ENCODE measurements at places on chromosomes 1 and 21.

DNA sequence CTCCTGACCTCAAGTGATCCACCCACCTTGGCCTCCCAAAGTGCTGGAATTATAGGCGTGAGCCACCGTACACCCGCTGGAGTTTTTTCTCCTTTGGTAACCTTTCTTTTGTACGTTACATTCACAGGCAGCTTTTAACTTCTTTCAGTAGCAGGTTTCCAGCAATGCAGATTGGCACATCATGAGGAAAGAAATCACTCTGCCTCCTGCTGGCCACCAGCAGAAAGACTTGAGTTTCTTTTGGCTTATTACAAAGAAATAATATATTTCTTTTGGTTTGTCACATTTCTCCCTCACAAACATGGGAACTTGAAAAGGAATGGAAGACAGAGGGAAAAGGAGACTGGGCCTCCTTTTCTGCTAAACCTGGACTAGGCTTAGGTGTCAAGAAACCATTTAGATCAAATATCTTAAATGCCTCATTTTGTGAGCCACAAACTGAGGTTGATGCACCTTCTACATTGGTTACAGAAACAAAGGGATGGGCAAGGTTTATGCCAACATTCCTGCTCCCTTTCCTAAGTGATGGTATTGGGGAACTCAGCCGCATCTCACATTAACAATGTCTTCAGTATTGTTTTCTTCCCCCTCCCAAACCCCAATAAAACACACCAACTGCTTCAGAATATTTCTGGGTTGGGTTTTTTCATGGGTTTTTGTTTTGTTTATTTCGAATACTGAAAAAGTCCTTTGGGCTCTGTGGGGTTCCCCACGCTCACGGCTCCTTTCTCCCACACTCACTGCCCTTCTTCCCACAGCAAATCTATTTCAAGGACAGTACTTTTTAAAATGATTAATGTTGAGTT, 7.7 kb downstream of the ENSA start:
- H3K36me3 ChIP-seq, result peaks cover 47% of the 10 kb centered on the region
- peak overlapping the region; percentile 84 for H3K27ac ChIP-seq
- H3K4me3 ChIP-seq, result no peak overlapping the region
- H3K4me1 ChIP-seq, result peaks cover 18% of the 10 kb centered on the region
- no peak for DNase-seq

DNA sequence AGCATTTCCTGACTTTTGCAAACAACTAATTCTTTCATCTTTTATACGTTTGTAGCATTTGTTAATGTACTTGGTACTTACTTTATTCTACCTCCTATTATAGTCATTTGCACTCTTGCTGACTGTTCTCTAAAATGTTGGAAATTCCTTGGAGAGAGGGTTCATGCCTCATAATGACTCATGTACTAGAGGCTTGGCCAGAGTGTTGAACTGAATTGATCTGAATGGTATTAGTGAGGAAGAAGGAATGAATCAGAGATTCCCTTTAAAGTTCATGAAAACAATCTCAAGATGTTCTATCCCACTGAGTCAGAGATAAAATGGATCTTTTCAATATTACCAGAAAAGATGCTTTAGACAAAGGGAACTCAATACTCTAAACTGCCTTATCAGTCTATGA, 383.4 kb downstream of the SEC16B start:
- peak overlapping the region; percentile 6 for H3K4me3 ChIP-seq
- H3K27me3 ChIP-seq, result no peaks in the 10 kb centered on the region
- H3K36me3 ChIP-seq, result no peaks in the 10 kb centered on the region
- H3K4me1 ChIP-seq, result peaks cover 26% of the 10 kb centered on the region
- H3K27ac ChIP-seq, result peak overlapping the region; percentile 65

GRCh38 chr1:150309758-150310508, 11.4 kb upstream of the PRPF3 start:
- H3K36me3 ChIP-seq, result peaks cover 11% of the 10 kb centered on the region
- H3K27me3 ChIP-seq, result no peaks in the 10 kb centered on the region
- no peak overlapping the region for H3K4me3 ChIP-seq
- H3K4me1 ChIP-seq, result no peaks in the 10 kb centered on the region

DNA sequence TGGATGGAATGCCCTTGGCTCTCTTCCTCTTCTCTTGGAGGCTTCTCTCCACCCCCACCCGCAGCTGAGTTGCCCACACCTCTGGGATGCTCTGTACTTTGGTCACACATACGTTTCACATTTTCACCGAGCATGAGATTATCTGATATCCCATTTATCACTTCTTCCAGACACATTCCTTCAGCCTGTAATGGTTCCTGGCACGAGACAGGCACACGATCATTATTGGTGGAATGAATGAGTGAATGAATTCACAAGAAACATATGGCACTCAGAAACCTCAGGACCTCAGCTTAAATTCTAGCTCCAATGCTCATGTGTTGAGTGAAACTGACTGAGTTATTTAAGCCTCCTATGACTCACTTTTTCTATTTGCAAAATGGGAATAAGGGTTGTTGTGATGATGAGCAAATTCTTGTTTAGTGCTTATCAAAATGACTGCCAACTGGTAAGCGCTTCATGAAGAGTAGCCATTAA, 242.7 kb upstream of the JUN start:
- H3K36me3 ChIP-seq, result no peaks in the 10 kb centered on the region
- H3K4me3 ChIP-seq, result no peak overlapping the region
- peaks cover 3% of the 10 kb centered on the region for H3K27me3 ChIP-seq
- DNase-seq, result no peak
- H3K4me1 ChIP-seq, result peaks cover 10% of the 10 kb centered on the region
- H3K27ac ChIP-seq, result peak overlapping the region; percentile 17

DNA sequence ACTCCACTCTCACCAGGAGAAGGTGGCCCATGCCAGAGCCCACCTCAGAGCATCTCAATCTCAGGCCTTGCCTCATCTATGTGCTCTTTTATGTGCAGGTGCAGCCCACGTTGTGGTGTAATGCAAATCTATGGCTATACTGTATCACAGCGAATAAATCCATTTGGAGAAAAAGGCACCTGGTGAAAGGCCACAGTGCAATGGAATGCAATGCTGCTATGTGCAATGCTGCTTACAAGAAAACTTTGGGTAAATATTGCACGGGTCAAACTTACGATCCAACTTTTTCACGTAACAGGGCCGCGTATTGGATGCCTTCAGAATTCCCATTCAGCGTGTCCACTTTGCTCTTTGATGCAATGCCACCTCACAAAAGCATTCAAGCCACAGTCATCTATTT, 13.5 kb downstream of the ZBTB18 start:
- no peak overlapping the region for H3K4me3 ChIP-seq
- no peak overlapping the region for H3K27ac ChIP-seq
- no peaks in the 10 kb centered on the region for H3K36me3 ChIP-seq
- DNase-seq, result no peak
- peaks cover 6% of the 10 kb centered on the region for H3K4me1 ChIP-seq

DNA sequence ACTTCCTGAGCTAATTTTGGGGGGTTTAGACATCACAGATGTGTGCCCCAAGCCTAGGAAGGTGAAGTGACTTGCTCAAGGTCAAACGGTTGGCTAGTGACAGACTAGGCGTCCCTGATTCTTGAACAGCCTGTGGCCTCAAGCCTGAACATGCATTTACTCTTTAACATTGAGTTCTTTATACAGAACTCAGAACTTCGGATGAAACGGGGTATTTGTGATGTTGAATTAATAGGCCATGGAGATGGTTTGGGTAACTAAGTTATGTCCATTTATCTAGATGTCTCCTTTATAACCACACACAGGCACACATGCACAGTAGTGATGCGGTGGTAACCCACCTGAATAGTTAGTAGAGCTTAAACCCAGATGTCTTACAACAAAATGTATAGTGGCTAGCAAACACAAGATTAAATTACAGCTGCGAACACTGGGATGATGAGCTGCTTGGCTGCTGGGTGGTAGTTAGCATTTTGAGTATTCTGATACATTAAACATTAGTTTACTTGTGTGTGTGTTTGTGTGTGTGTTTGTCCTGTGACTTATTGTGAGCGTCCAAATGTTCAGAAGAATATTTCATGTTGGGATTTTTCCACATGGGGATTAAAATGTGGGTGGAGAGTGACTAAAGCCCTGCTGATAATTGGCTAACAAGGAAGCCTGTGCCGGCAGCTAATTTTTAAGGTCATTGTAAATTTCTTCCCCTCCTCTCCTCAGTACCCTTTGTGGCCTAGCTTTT, 2.3 kb downstream of the ATP1A1 start:
- H3K27me3 ChIP-seq, result no peaks in the 10 kb centered on the region
- H3K27ac ChIP-seq, result peak overlapping the region; percentile 89
- no peaks in the 10 kb centered on the region for H3K36me3 ChIP-seq
- no peak for DNase-seq

DNA sequence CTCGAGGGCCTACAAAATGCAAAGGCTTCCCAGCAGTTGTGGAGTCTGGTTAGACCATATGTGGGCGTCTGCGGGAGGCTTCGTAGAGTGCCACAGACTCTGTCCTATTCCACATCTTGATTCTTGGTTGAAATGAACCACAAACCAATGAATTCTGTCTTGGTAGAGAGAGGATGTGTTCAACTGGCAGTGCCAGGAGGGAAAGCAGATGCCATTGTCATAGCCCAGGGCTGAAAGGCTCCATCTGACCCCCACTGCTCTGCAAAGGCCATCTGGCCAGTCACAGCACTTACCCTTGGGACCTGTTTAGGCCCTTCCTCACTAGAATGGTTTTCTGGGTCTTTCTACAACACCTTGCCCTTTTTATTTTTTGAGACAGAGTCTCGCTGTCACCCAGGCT, 22.1 kb downstream of the ACOT11 start:
- no peaks in the 10 kb centered on the region for H3K36me3 ChIP-seq
- peaks cover 36% of the 10 kb centered on the region for H3K4me1 ChIP-seq
- no peak overlapping the region for H3K27ac ChIP-seq
- DNase-seq, result no peak
- no peak overlapping the region for H3K4me3 ChIP-seq

Measured in type B pancreatic cell (in vitro differentiated cells).